Nephron progenitor cell (in vitro differentiated cells): ENCODE measurements at places on chromosomes 3 and 15.

DNA sequence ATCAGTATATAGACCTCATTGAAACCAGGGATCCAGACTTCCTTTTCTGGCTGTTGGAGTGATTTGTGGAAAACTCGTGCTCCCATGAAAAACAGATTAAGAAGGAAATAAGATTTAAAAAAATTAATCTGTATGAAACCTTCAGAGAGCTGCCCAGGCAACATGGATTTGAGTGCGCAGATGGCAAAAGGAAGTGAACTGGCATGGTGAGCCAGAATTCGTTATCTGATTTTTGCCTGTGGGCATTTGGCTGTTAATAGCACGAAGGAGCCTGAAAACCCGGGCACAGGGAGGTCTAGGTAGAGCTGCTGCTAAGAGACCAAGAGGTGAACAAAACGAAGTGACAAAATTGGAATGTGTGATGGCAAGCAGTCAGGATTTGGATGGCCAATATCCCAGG lies 19.1 kb upstream of the SPINK8 start:
- peaks cover 30% of the 10 kb centered on the region for H3K27me3 ChIP-seq
- no peak overlapping the region for H3K4me3 ChIP-seq
- no peaks in the 10 kb centered on the region for H3K4me1 ChIP-seq
- DNase-seq: no peak

DNA sequence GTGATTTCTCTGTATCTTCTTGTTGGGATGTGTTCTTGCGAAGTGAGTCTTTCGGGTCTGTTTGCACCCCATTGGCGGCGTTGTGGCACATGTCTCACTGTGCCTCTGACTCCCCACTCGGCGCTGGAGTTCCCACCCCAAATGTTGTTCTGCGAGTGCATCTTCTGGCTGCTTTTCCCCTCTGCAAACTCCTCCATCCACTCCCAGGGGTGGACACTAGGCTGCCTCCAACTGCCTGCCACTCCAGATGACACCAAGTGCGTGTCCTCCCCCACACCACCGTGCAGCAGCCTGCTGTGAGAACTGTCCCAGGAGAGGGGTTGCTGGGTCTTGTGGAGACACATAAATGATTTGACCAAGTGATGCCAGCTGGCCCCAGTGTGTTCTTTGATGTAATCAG lies 17.6 kb downstream of the EFCC1 start:
- peaks cover 6% of the 10 kb centered on the region for H3K27me3 ChIP-seq
- no peaks in the 10 kb centered on the region for H3K36me3 ChIP-seq
- H3K4me1 ChIP-seq: peaks cover 42% of the 10 kb centered on the region
- DNase-seq: no peak
- no peak overlapping the region for H3K27ac ChIP-seq
- H3K4me3 ChIP-seq: no peak overlapping the region

DNA sequence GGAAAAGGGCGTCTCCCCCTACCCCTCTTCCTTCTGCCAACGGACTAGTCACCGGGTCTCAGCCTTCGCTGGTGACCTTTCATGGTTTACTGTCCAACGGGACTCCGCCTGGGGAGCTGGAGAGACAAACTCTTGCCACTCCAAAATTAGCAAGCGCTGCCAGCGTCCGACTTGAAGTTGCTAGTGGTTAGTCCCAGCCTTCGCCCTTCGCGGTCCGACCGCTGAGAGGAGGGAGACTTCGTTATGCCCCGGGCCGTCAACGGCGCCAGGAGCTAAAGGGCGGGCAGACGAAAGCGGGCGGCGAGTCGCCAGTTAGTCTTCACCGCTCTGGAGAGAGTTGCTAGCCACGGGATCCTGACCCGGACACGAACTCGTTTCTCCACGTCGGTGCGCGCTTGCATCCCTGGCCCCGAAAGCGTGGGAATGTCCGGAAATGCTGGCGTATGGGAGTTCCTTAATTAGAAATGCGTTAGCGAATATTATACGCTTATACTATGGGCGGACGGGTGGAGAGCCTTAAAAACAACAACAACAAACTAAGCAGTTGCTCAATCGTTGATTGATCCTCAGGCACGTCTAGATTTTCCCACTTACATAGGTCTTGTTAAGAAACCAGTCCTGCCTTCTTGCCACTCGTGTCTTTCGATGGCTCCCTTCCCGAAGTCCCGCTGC lies 716 bp downstream of the SMC4 start:
- H3K27ac ChIP-seq: peak overlapping the region; percentile 99
- H3K36me3 ChIP-seq: peaks cover 9% of the 10 kb centered on the region

DNA sequence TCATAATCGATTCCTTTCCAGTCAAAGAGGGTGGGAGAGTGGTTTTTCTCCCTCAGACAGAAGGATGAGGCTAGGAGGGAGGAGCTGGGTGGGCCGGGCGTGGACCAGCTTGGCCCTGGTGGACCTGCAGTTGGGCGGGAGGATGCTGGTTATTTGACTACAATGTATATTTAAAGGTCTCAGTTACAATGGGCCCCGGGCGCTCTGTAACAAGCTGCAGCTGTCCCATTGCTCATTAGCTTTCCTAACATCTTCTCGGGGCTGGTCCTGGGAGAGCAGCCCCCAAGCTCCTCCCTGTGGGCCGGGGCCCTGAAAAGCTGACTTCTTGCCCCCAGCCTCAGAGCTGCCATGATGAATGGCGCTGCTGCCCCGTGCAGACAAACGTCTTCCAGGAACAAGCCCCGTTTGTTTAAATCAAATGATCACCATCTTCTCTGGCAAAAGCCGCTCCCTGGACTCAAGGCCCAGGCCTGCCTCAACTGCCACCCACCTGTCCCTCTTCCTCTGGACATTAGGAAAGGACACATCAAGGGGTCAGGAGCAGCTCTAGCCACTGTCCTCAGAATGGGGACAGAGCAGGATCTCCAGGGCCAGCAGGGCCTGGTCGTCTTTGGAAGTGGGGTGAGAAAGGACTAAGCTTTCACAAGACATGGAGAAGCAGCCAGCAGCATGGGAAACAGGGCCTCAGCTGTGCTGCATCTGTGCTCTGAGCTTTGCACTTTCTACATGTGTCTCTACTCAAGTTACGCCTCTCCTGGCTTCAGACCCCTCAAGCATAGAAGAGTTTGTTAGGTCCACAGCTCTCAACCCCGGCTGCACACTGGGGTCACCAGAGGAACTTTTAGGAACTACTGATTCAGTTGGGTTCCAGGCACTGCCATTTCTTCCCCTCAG lies 38.6 kb downstream of the MAGEF1 start:
- peak overlapping the region; percentile 83 for H3K27ac ChIP-seq
- H3K4me3 ChIP-seq: no peak overlapping the region

GRCh38 chr3:188362405-188362831 lies 208.5 kb downstream of the LPP start:
- peak overlapping the region; percentile 80 for H3K27ac ChIP-seq
- no peaks in the 10 kb centered on the region for H3K27me3 ChIP-seq
- no peak overlapping the region for H3K4me3 ChIP-seq
- peaks cover 49% of the 10 kb centered on the region for H3K4me1 ChIP-seq
- H3K36me3 ChIP-seq: peaks cover 4% of the 10 kb centered on the region
- DNase-seq: no peak

- peaks cover 32% of the 10 kb centered on the region for H3K4me1 ChIP-seq
- H3K4me3 ChIP-seq: no peak overlapping the region
- H3K36me3 ChIP-seq: no peaks in the 10 kb centered on the region
- no peak for DNase-seq
- no peak overlapping the region for H3K27ac ChIP-seq
These were observed 6.2 kb downstream of the ALPK3 start for GRCh38 chr15:84823282-84823878.

DNA sequence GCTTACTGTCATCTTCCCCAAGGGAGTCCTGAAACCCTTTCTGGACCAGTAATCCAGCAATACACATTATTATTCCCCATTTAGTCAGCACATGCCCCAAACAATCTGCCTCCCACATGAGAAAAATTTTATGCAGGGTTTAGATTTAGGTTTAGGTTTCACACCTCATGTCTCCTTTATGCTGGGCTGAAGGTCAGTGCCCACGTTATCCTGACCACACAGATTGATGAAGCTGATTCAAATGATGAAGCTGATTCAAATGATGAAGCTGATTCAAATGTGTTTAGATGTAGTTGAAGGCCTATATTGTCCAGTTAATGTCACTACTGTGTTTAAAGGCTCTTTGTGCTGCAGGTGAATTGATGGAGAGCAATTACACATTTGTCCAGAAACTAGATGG lies 18.1 kb upstream of the ZBED2 start:
- peaks cover 18% of the 10 kb centered on the region for H3K4me1 ChIP-seq
- H3K4me3 ChIP-seq: no peak overlapping the region
- no peak overlapping the region for H3K27ac ChIP-seq

DNA sequence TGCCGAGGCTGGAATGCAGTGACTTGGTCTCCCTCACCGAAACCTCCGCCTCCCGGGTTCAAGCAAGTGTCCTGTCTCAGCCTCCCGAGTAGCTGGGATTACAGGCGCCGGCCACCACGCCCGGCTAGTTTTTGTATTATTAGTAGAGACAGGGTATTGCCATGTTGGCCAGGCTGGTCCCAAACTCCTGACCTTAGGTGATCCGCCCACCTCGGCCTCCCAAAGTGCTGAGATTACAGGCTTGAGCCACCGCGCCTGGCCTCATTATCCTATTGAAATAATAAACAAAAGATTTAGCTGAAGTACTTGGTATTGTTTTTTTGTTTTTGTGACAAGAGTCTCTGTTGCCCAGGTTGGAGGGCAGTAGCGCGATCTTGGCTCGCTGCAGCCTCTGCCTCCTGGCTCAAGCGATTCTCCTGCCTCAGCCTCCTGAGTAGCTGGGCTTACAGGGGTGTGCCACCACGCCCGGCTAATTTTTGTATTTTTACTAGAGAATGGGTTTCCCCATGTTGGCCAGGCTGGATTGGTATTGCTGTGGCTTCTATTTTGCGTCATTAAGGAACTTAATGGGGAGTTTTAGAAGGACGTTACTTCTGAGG lies 1.5 kb downstream of the RPL35A start:
- peak overlapping the region; percentile 98 for H3K4me3 ChIP-seq
- no peak for DNase-seq
- peaks cover 51% of the 10 kb centered on the region for H3K36me3 ChIP-seq
- peaks cover 40% of the 10 kb centered on the region for H3K4me1 ChIP-seq

DNA sequence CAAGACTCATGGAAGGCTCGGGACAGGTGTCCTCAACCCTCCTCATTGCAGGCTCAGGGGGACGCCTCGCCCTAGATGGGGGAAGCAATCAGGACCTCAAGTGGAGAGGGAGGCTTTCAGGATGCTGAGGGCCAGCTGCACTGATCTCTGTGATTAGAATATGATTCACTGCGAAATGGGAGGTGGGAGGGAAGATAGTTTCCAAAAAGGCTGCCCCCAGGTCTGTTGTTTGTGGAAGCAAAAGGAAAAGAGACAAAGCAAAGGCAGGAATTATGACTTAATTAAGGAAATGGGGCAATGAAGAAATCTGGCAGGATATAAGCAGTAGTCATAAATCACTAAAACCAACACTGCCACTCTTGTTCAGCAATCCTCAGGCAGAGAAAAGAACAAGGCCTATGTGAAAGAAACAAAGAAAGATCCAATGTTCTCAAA lies 85.6 kb upstream of the ABHD17C start:
- no peak for DNase-seq
- no peaks in the 10 kb centered on the region for H3K36me3 ChIP-seq
- peaks cover 49% of the 10 kb centered on the region for H3K4me1 ChIP-seq
- peaks cover 6% of the 10 kb centered on the region for H3K27me3 ChIP-seq

- DNase-seq: no peak
- no peaks in the 10 kb centered on the region for H3K36me3 ChIP-seq
- no peak overlapping the region for H3K27ac ChIP-seq
These were observed 328.6 kb upstream of the PROK2 start for GRCh38 chr3:72113564-72113963.

- peaks cover 6% of the 10 kb centered on the region for H3K4me1 ChIP-seq
- peaks cover 51% of the 10 kb centered on the region for H3K36me3 ChIP-seq
- no peak for DNase-seq
- no peak overlapping the region for H3K27ac ChIP-seq
- H3K27me3 ChIP-seq: peaks cover 4% of the 10 kb centered on the region
- no peak overlapping the region for H3K4me3 ChIP-seq
These were observed 39.6 kb downstream of the GPR160 start for GRCh38 chr3:170077361-170077760.
